Fibroblast of the aortic adventitia (primary cell): ENCODE measurements at places on chromosomes 5 and 9.

- DNase-seq: no peak
Observed at GRCh38 chr5:127987354-127988145, 96.0 kb upstream of the SLC12A2 start.

DNA sequence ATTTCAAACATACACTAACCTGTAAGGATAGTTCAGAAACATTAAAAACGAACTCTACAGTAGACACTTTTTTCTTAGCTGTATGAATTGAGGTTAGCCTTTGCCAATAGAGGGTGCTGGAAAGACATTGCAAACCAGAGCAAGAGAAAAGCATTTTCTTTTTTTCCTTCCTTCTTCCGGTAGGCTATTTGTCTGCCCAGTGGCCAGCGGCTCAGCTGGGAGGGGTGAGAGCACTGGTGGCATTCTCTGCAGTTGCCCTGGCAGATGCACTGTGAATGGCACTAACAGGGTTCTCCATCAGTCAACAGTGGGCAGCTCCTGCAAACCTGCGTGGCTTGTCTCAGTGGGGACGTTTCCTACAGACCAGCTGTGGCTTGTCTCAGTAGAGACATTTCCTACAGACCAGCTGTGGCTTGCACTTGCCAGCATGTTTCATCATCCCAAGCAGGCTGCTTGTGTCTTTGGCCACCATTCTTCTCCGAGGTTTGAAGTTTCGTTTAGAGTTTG lies 984.5 kb upstream of the CDH18 start:
- DNase-seq: peak; percentile 31

DNA sequence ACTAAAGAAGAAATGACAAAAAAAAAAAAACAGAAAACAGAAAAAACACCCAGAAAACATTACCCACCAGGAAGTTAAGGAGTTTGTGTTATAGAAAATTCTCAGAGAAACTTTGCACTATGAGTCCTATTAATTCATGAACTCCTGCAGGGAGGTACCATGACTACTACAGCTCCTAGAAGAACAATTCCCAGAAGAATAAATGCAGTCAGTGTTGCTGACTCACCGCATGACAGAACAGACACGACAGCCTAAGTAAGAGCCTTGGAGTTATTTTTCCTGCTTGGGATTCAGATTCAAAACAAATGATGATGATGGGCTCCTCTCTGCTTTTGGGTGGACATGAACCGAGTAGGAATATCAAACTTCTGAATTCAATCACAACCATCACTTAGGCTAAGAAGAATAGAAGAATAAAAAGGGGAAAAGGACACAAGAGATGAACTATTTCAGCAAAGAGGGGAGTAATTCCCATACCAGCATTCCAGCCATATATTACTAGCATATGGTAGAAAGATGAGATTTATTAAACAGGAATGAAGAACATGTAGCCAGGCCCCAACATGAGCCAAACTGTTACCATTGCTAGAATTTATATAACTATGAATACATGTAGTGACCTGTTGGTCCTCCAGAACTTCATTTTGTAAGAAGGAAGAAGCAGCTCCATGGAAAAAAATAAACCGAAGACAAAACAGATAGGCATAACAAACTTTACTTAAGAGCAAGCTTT lies 209.6 kb upstream of the PDE4D start:
- peak; percentile 25 for DNase-seq

- DNase-seq: no peak
Observed at GRCh38 chr5:58999804-59000203, 416.9 kb downstream of the RAB3C start.

- DNase-seq: no peak
Observed at GRCh38 chr5:171945476-171945875, 61.0 kb downstream of the FBXW11 start.

GRCh38 chr5:151568036-151568435 lies 23.1 kb downstream of the FAT2 start:
- DNase-seq: no peak

- DNase-seq: no peak
Observed at GRCh38 chr5:131974956-131975726, 29.7 kb upstream of the MEIKIN start.

- peak; percentile 72 for DNase-seq
Observed at GRCh38 chr5:142621227-142621626, 64.7 kb downstream of the FGF1 start.

- DNase-seq: no peak
Observed at GRCh38 chr5:99775189-99775588, 760.0 kb upstream of the FAM174A start.

- no peak for DNase-seq
Observed at GRCh38 chr9:134189145-134189469, 24.7 kb upstream of the RNU6ATAC start.

- no peak for DNase-seq
Observed at GRCh38 chr9:87771316-87772006, 45.5 kb downstream of the CTSL start.

DNA sequence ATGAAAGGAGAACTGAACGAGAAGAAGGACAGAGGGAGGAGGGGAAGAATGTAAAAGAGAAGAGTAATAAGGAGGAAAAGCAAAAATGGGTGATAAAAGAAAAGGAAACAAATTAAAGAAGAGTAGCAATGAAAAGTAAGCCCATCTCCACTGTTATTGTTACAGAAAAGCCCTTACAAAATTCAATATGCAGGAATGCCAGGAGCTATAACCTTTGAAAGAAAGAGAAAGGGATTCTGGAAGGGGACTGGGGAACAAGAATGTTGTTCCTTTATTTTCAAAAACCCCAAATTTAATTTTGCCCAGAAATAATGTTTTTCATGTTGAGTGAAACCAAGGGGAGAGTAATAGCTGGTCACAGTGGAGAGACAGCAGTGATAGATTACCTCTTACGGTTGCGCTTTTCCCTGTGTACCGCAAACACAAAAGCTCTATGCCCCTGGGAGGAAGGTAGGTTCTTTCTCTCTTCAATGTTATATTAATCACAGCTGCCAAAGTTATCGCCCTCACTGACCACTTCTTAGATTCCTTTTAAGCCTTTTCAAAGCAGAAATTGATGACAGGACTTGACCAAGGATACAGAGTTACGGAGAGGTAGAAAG lies 86.7 kb downstream of the BRINP1 start:
- no peak for DNase-seq
